ENCODE measurements at places on chromosomes 3 and 15. TPM values are rescaled to one million over a fixed set of nuclear protein-coding genes. Genes with fewer than 3 reads are reported as not detected.

DNA sequence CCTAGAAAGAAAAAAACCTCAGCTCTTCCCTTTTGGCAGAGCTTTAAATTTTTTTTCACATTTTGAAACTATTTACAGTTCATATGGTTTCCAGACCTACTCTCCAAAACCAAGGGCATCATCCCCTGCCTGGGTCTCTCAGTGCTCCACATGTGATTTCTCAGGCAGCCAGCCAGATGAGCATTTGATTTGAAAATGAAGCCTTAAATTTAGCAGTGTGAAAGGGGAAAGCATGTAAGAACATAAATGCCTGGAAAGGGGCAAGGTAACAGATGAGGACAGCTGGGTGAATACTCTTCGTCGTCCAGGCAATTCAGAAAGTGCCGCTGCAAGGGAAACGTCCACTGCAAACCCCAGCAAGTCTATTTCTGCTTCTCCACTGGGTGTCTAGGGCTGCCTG, 94.8 kb downstream of the ATP8B4 start:
- no peaks in the 10 kb centered on the region for H3K36me3 ChIP-seq
- H3K4me1 ChIP-seq, result no peaks in the 10 kb centered on the region
- no peaks in the 10 kb centered on the region for H3K27me3 ChIP-seq
- H3K27ac ChIP-seq, result no peak overlapping the region
- peak; percentile 29 for DNase-seq
- no peak overlapping the region for H3K4me3 ChIP-seq

DNA sequence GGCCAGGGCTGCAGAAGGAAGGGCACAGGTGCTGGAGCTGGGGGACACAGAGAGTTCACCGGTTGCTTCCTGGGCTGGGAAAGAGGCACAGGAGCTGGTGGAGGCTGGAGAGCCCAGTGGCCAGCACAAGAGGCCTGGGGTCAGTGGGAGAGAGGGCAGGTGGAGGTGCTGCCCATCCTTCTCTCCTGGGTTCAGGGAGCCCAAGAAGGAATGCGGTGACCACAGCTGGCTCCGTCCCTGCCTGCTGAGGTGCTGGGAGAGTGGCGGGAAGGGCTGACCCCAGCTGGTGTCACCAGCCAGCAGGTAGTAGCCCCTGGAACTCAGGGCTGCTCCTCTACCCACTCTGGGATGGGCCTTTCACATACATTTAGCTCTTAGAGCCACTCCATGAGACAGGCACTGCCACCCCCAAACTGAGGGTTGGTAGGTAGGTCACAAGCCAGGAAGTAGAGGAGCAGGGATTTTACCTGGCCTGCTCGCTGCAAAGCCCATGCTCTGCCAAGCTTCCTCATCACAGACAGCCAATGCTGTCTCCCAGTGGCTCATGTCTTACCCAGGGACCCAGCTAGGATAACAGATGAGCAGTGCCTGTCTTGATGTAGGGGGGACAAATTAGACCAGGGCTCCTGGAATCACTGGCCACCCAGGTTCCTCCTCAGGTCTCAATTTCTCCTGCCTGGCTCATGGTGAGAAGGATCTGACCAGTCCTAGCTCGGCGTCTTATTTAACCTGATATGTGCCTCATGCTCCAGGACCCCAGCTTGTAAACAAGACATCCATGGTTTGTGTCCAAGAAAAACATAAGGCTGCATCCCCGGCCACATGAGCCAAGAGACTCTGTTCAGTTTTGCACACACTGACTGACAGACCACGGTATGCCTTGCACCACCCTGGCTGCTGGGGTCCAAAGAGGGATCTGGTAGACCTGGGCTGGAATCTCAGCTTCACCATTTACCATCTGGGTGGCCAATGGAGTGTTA, 119.2 kb downstream of the CORO2B start:
- H3K4me1 ChIP-seq, result peaks cover 14% of the 10 kb centered on the region
- H3K27ac ChIP-seq, result no peak overlapping the region
- H3K36me3 ChIP-seq, result no peaks in the 10 kb centered on the region
- no peak overlapping the region for H3K4me3 ChIP-seq

DNA sequence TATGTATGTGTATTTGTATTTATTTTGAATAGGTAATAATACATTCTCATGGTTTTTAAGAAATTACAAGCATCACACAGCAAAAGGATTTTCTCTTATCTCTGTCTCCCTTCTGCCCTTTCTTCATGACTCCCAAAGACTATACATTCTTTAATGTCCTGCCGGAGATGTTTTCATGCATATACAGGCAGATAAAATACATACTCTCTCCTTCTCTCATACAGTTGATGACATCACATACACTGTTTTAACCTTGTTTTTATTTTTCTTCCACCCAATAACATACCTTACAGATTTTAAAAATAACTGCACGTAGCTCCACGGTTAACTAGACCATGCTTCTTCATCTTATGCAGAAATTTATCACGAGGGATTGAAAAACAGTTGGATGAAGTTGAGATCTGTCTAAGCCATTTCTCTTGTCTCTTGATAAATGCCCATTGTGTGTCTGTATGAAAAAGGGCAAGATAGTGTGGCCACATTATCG, 249.8 kb downstream of the EDEM1 start:
- no peaks in the 10 kb centered on the region for H3K4me1 ChIP-seq
- no peak overlapping the region for H3K27ac ChIP-seq
- H3K36me3 ChIP-seq, result no peaks in the 10 kb centered on the region
- H3K4me3 ChIP-seq, result no peak overlapping the region
- H3K27me3 ChIP-seq, result no peaks in the 10 kb centered on the region

- H3K27me3 ChIP-seq, result no peaks in the 10 kb centered on the region
- H3K4me3 ChIP-seq, result no peak overlapping the region
- no peaks in the 10 kb centered on the region for H3K36me3 ChIP-seq
These were observed 1.3 kb upstream of the DPP8 start for GRCh38 chr15:65518633-65519285.

GRCh38 chr15:68228143-68228970, 1.2 kb downstream of the CLN6 start:
- no peak overlapping the region for H3K27ac ChIP-seq
- peak overlapping the region; percentile 83 for H3K4me3 ChIP-seq

- no peaks in the 10 kb centered on the region for H3K27me3 ChIP-seq
- no peaks in the 10 kb centered on the region for H3K4me1 ChIP-seq
- H3K4me3 ChIP-seq, result no peak overlapping the region
- no peak overlapping the region for H3K27ac ChIP-seq
- no peak for DNase-seq
These were observed 828.8 kb downstream of the ROBO2 start for GRCh38 chr3:77868725-77869124.

DNA sequence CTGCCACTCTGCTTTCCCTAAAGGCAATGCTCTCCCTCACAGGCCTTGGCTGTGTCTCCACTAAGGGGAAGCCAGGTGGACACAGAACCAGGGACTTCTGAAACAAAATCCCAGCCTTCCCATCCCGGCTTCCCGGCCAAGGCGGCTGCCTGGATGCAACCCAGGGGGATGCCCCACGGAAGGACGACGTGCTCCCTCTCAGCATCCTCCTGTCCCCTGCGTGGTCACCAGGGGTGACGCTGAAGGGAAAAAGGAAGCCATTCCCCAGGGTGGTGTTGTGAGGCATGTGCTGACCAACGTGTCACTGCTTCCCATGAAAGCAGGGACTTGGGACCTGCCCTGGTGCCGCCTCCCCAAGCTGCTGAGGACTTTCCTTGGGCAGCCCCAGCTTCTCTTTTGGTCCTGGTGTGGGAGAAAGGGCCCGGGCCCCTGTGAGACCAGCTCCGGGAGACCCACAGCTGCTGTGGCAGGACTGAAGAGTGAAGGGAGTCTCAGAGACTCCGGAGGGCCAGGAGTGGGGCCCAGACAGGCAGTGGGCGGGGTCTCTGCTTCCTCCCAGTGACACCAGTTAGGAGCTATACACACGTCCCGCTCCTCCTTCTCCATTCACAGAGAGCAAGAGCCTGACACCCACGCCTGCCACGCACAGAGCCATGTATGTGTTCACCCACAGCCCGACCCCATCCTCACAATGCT, 139.2 kb downstream of the NUP210 start:
- no peaks in the 10 kb centered on the region for H3K27me3 ChIP-seq
- peak; percentile 77 for DNase-seq
- H3K4me3 ChIP-seq, result no peak overlapping the region
- no peaks in the 10 kb centered on the region for H3K36me3 ChIP-seq

DNA sequence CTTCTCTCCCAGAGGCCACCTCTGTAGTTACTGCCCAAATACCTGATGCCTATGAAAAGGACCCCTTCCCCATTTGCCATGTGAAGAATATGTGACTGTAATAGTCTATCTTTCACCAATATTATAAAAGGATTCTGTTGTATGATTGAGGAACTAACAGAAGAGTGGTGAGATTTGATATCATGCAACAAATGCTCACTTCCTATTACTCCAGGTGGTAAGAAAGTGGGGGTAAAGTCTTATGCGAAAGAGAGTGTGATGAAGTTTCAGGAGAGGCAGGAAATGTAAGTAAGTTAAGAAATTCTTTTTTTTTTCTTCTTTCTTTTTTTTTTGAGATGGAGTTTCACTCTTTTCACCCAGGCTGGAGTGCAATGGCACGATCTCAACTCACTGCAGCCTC, 24.4 kb upstream of the RAP2B start:
- H3K27me3 ChIP-seq, result no peaks in the 10 kb centered on the region
- no peaks in the 10 kb centered on the region for H3K36me3 ChIP-seq
- H3K4me1 ChIP-seq, result no peaks in the 10 kb centered on the region
- H3K4me3 ChIP-seq, result no peak overlapping the region
- DNase-seq, result no peak

- no peak overlapping the region for H3K27ac ChIP-seq
- no peak for DNase-seq
- no peaks in the 10 kb centered on the region for H3K27me3 ChIP-seq
- no peaks in the 10 kb centered on the region for H3K4me1 ChIP-seq
These were observed 40.8 kb downstream of the MESD start for GRCh38 chr15:80948651-80949292.

DNA sequence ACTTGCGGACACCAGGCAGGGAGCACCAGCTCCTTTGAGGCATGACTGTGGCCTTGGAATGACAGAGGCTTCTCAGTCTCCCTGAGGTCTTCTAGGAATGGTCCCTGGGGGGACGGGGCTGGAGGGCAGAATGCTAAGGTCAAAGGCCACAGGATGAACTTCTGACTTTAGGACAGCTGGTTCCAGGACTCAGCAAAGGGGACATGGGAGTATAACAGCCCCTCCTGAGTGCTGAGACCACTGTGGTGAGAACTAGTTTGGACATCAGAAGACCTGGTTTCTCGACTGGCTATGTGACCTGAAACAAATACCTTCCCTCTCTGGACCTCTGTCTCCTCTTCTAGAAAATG, 17.8 kb downstream of the ITGA11 start:
- H3K36me3 ChIP-seq, result no peaks in the 10 kb centered on the region
- H3K4me1 ChIP-seq, result peaks cover 9% of the 10 kb centered on the region
- peak; percentile 8 for DNase-seq
- no peaks in the 10 kb centered on the region for H3K27me3 ChIP-seq
- H3K27ac ChIP-seq, result no peak overlapping the region

DNA sequence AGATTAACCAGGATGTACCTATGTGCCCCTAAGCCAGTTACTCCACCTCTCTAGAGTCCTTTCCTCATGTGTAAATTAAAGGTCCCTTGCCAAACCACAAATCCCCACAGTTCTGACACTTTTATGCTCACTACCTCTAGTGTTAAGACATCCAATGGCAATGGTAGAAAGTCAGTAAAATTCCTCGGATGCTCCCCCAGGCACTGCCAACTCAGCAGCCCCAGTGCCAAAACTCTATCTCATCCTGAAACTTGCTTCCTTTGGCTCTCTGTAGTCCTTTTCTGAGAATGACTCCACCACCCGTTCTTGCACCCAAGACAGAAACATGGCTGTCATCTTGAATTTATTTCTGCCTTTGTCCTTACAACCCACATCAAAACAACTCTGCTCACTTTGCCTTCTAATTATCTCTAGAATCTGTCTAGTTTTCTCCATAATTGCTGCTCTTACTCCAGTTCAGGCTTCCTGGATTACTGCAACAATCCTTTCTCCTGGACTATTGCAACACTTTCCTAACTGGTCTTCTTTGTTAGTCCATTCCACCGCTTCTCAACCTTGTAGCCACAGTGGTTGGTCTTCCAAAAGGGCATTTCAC, 41.6 kb downstream of the MB21D2 start:
- H3K27me3 ChIP-seq, result no peaks in the 10 kb centered on the region
- no peaks in the 10 kb centered on the region for H3K36me3 ChIP-seq
- DNase-seq, result no peak

GRCh38 chr3:192844836-192845525, 72.7 kb downstream of the MB21D2 start:
- H3K4me1 ChIP-seq, result no peaks in the 10 kb centered on the region
- DNase-seq, result no peak
- no peak overlapping the region for H3K4me3 ChIP-seq
- H3K27me3 ChIP-seq, result no peaks in the 10 kb centered on the region
- H3K36me3 ChIP-seq, result no peaks in the 10 kb centered on the region

DNA sequence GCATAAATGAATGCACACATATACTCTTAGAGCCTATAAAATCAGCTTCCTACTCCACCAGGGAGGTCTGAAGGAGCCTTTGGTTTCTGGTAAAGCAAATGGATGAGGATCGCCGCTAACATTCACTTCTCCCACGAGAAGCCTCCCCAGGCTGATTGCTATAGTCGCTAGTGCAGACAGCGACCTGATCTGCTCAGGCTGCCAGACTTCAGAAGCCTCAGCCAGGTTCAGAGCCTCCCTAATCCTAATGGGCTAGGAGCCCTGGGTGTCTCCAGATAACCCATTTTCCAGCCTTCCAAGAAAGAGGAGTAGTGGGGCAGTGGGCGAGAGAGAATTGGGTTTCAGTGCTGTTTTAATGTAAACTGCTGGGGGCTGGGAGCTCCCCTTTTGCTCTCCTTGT, 35.4 kb downstream of the TPM1 start:
- H3K27ac ChIP-seq, result no peak overlapping the region
- no peaks in the 10 kb centered on the region for H3K36me3 ChIP-seq
- peaks cover 18% of the 10 kb centered on the region for H3K4me1 ChIP-seq
- no peak for DNase-seq
- no peak overlapping the region for H3K4me3 ChIP-seq

PLAAT1 gene
- 76.3 TPM for total RNA-seq

NSUN3 gene
- total RNA-seq, result 19.6 TPM

ALPK3 gene
- 5.0 TPM for total RNA-seq
